ENCODE measurements at places on chromosomes 5 and 9.
A peak's percentile ranks its signal among the peaks of the same experiment; 100 is the strongest.

DNA sequence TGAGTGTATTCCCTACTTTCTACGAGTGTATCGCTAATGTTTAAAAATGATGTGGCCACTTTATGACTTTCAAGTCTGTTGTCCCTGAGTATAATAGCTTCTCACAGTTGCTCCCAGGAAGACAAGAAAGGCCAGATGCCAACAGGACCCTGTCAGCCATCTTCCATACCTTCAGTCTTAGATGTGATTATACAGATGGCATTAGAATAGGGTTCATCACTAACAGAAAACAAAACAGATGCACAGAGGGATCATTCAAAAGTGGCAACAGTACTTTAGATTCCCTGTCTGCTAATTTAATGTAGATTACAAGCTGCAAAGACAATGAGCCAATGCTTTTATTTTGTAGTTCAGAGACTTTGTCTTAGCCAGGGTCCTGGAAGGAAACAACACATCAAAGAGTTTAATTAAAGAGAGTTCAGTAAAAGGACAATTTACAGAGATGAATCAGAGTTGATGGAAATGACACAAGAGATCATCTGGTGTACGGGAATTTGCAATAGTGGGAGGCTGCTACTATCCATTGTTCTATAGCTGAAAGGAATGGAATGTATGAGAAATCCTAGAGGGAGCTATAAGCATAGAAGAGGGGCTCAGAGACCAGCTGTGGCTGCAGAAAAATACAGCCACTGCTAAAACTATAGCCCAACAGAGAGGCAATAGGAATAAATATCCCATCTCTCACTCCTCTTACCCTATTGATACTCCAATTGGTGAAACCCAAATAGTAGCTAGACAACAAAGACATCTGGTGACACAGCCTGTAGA, 393.7 kb upstream of the SMC2 start:
- no peak for DNase-seq

DNA sequence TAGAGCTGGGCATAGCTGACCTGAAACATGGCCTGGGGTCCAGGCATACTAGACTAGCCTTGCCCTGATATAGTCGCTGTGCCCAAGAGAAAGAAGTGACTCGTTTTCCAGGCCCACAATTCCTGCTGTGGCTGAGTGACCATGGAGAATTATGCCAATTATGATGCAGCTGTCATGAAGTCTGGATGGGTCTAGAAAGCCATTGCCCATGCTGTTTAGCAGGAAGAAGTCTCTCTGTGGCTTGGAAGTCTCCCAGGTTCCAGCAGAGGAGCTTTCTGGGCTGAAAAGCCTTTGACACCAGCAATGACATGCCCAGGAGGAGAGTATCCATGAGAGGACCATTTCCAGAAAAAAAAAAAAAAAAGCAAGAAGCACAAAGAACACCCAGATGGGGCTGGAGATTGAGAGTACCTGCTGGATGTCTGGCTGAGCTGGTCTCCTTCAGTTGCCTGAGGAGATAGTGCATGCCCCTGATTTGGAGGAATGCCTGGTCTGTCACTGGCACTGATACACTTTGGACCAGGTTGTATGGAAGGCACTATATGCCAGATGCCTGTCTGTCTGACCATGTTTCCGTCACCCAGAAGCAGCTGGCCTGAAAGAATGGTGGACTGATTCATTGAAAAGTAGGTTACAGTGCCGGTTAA, 128.0 kb upstream of the EPB41L4A start:
- no peak for DNase-seq

GRCh38 chr9:137448602-137448962, 7.4 kb upstream of the ENTPD8 start:
- no peak for DNase-seq

DNA sequence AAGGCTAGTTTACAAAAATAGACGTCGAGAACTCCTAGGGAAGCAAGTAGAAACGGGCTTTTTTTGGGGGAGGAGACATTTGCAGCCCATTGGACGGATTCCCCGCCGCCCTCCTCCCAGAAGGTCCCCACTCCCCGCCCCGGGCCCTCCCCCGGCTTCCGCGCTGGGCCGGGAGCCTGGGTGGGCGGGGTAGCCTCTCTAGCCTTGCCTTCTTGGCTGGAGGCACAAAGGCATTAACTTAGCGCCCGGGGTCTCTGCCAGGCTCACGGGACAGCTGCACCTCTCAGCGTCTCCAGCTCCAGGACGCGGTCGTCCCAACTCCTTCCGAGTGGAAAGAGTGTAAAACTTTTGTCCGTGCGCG, at the start of gene DMRTA1:
Gene DMRTA1 (plus strand): TSS at position 236 of the 361 bp plus-strand sequence. CDS start 242 bp downstream, outside the sequence.
- peak; percentile 58 for DNase-seq

- no peak for DNase-seq
Observed at GRCh38 chr5:19044311-19044710, 943.7 kb downstream of the CDH18 start.

DNA sequence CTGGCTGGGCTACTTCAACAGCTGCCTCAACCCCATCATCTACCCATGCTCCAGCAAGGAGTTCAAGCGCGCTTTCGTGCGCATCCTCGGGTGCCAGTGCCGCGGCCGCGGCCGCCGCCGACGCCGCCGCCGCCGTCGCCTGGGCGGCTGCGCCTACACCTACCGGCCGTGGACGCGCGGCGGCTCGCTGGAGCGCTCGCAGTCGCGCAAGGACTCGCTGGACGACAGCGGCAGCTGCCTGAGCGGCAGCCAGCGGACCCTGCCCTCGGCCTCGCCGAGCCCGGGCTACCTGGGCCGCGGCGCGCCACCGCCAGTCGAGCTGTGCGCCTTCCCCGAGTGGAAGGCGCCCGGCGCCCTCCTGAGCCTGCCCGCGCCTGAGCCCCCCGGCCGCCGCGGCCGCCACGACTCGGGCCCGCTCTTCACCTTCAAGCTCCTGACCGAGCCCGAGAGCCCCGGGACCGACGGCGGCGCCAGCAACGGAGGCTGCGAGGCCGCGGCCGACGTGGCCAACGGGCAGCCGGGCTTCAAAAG, 36.9 kb upstream of the TTC1 start:
- DNase-seq: no peak

- no peak for DNase-seq
Observed at GRCh38 chr9:130137641-130138081, 34.5 kb upstream of the NCS1 start.

- peak; percentile 4 for DNase-seq
Observed at GRCh38 chr5:115384587-115385375, 88.3 kb upstream of the CCDC112 start.

DNA sequence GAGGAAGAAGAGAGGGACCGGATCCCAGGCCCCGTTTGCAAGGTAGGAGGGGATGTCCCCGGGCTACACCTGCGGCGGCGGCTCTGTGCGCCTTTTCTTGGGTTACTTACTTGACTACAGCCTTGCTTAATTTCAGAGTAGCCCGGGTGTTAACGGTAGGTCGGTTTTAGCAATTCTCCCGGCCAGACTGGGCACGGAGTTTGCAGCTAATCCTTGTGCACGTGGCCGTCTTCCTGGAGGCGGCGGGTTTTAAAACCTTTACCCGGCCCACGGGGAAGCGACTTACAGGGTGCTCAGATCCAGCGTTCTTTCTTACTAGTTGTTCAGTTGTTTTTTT, 313 bp downstream of the BRIX1 start:
- no peak for DNase-seq

- no peak for DNase-seq
Observed at GRCh38 chr9:123096987-123097386, 63.5 kb downstream of the GPR21 start.

GRCh38 chr5:30113542-30113941, 1079.9 kb upstream of the CDH6 start:
- no peak for DNase-seq

GRCh38 chr5:178287091-178287790, 54.6 kb upstream of the PHYKPL start:
- peak; percentile 43 for DNase-seq

GRCh38 chr9:94144394-94144793, 60.1 kb downstream of the PTPDC1 start:
- DNase-seq: no peak

DNA sequence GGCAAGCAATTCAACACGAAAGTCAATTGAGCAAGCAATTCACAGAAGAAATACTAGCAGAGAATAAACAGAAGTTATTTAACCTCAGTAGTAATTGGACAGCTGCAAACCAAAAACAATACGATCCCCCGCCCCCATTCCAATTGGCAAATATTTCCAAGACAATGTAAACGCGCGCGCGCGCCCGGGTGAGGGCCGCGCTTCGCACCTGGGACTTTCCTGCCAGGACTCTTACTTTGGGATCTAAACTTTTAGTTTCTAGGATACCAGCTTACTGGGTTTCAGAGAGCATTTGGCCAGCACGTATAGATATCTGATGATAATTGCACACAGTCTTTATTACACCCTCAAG, 8.6 kb downstream of the RUFY1 start:
- DNase-seq: peak; percentile 76

- no peak for DNase-seq
Observed at GRCh38 chr5:61449804-61450492, 117.9 kb downstream of the ZSWIM6 start.

DNA sequence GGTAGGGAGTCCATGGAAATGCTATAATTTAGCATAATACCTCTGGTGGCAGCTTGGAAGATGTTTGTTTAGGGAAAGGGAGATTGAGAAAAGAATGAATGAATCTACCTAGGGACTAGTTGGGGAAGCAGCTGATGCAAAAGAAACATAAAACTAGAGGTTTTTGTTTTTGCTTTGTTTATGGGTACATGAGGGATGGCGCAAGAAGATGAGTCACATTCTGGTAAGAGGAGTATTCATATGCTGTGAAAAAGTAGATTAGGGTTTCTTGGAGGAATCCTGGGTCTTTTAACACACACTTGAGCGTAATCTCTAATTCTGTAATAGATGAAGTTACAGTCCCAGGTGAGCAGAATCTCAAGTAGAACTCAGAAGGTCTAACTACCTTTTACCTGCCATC, 17.1 kb downstream of the C9orf43 start:
- DNase-seq: no peak

DNA sequence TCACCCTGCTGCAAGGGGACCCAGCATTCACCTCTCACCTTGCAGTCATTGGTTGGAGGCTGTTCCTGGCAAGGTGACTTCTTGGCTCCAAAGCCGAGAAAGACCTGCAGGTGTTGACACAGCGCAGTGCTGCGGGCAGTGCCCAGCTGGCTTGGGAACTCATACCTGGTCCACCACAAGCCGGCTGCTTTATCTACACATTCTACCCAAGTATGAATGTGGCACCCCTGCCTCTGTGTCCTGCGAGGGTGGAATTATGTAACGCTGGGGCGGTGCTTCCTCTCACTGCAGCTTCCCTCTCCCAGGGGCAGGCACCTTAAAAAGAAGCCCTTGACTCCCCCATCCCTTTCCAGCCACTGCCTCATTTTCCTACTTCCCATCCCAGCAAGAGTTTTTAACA, 2.5 kb upstream of the ZMYND19 start:
- DNase-seq: peak; percentile 16

GRCh38 chr5:85931220-85931619, 686.5 kb upstream of the COX7C start:
- no peak for DNase-seq

- no peak for DNase-seq
Observed at GRCh38 chr5:126628102-126628501, 27.4 kb downstream of the PHAX start.

GRCh38 chr9:93651521-93651950, 75.2 kb downstream of the PHF2 start:
- no peak for DNase-seq

DNA sequence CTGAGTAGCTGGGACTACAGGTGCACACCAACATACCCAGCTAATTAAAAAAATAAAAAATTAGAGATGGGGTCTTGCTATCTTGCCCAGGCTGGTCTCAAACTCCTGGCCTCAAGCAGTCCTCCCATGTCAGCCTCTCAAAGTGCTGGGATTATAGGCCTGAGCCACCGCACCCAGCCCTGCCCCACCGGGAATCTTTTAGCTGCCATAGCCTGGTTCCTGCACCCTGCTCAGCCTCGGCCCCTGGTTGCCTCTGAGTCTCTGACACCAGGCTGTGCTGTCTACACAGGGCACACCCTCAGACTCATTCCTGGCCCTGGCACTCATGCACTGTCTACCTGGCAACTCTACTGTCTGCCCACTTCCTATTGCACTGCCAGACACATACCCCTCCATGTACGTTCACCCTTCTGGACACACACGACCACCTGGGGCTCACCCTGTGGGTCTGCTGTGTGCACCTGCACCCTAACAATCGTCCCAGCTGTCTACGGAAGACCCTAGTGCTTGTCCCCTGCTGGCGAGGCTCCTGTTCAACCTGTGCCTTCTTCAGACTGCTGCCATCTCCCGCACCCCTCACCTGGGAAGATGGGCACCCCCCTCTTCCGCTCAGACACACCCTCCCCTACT, 1.4 kb downstream of the PROP1 start:
- DNase-seq: peak; percentile 71

DNA sequence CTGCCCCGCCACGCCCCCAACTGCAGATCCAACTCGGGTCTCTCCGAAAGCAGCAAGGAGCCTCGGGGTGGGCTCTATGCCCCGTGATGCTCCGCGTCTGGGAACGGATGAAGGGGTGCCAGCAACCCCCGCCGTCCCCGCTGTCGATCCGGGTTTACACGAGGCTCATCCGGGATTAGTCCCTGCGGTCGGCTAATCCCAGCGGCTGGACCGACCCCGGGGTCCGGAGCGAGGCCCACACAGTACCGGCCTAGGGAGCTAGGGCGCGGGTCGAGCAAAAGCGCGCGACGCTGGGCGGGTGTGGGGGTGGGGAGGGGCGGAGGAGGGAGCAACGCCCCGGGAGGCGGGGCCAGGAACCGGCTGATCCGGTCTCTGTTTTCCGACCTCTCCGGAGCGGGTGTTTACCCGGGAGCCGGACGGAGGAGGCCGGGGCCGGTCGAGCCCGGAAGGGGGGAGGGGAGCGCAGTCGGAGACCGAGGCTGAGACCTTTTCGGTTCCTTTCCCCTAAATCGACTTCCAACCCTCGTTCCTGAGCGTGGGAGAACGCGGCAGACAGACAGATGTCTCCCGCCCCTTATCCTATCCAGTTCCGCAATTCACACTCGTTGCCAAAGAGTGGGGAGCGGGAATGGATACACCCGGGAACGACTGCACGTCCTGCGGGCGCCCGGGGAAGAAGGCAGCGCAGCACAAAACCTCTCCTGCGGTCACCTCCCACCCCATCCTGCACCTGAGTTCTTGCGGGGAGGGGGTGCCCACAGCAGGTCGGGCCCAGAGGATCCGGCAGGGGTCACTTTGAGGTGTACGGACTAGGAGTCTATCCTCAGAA, 28.6 kb downstream of the PCDH1 start:
- DNase-seq: peak; percentile 88

GRCh38 chr9:113868501-113868900, 7.6 kb upstream of the ZNF618 start:
- DNase-seq: no peak

GRCh38 chr9:14232111-14232510, 81.8 kb downstream of the NFIB start:
- DNase-seq: no peak

- no peak for DNase-seq
Observed at GRCh38 chr5:58551492-58551891, 31.4 kb upstream of the RAB3C start.

GRCh38 chr5:103293099-103293498, 34.5 kb downstream of the MACIR start:
- DNase-seq: no peak

DNA sequence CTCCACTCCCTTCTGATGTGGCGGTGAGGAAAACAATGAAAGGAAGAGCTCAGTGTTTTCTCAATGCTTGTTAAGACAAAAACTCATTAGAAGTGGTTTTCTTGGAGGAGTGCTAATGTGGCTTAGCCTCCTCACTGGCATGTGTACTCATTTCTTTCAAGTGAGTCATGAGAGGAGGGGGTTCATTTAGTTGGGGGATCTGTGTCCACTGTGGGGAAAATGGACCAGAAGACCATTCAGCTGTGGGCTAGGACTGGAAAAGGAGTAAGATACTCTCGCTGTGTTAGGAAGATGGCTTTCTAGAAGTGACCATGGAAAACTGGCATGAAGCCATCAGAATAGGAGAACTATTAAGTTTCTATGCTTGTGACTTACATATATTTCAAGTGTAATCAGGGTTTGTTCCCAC, 23.5 kb downstream of the KLF9 start:
- no peak for DNase-seq

All from NCI-H345 (cell line).